ENCODE measurements at places on chromosomes 13 and 19.

DNA sequence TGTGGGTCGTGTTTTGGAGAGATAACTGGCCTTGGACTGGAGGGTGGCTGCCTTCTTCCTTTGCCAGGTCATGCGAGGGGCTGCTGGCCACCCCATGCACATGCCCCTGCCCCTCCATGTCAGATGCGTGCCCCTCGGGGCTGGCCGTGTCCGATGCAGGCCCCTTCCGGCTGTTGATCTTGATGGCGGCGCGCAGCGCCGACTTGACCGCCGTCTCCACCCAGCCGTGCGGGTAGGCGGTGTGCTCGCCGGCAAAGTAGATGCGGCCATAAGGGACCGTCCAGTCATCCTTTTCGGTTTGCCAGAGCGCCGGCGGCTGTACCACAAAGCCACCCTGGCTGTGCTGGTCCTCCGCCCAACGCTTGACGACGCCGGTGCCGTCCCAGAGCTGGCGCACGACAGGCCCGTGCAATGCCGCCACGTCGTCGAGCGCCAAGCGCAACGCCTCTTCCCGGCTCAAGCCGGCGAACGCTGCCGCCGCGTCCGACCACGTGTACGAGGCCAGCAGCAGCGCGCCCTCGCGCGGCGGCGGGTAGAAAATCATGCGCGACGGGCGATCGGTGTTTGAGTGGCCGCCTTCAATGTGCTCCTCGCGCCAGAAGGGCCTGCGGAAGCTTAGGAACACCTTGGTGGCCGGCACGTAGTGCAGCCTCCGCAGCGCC is 6.9 kb downstream of the IL4I1 start:
- no peak for DNase-seq

DNA sequence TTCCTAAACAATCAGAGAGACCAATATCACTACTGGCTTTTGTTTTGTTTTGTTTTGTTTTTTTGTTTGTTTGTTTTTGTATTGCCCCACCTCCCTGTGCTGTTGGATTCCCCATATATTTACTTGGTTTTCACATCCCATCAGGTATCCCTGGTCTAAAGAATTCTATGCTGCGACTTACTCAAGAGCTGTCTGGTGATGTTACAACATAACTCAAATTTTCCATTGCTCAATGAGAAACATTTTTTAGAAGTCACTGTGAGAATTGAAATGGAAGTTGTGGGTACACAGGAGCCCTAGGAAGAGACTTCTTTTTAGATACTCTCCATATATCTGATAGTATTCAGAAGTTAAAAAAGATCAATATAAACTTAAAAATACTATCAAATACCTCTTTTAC is 181.4 kb downstream of the KLF5 start:
- no peak for DNase-seq

GRCh38 chr19:4115050-4115817 is 8.7 kb downstream of the MAP2K2 start:
- peak; percentile 67 for DNase-seq

DNA sequence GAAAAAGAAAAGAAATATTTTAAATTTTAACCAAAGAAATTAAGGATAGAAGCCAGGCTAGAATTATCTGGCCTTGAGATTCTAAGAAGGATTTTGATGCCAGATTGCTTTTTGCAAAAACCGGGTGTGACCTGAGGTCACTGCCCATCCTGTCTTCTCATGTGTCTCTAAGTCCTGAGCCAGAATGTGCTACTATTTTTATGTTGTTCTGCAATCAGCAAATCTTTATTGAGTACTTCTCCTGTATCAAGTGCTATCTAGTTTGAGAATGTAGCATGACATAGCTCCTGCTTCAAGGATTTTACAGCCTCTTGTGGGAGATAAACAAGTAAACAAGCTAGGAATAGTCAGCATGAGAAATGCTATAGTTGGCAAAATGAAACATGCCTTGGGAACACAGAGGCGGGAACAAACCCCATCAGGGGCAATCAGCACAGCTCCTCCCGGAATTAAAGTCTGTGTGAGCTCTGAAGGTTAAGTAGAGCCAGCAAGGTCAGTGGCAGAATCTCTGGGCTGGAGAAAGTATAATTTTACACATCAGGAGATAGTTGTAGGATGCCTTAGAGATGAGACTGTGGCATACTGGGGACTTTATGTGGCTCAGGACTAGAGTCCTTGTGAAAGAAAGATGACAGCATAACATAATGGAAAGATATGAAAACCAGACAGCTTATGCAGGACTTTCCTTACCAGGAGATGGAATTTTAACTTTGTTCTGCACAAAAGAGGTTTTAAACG is 899.5 kb upstream of the SLC10A2 start:
- no peak for DNase-seq

- DNase-seq = no peak
Measured at GRCh38 chr19:54040003-54040402, 23.7 kb downstream of the VSTM1 start.

DNA sequence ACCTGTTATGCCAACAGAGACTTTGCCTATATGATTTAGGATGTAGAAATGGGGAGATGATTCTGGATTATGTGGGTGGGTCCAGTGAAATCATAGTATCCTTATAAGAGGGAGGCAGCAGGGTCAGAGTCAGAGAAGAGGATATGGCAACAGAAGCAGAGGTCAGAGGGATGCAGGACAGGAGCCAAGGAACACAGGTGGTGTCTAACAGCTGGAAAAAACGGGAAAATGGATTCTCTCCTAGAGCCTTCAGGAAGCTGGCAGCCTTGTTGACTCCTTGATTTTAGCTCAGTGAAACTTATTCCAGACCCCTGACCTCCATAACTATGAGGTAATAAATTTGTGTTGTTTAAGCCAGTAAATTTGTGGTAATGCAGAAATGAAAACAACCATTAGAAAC is 28.8 kb upstream of the OXGR1 start:
- no peak for DNase-seq

- DNase-seq = no peak
Measured at GRCh38 chr13:30863231-30863630, 42.8 kb upstream of the MEDAG start.

GRCh38 chr13:79386125-79386826 is 19.8 kb downstream of the RBM26 start:
- no peak for DNase-seq

DNA sequence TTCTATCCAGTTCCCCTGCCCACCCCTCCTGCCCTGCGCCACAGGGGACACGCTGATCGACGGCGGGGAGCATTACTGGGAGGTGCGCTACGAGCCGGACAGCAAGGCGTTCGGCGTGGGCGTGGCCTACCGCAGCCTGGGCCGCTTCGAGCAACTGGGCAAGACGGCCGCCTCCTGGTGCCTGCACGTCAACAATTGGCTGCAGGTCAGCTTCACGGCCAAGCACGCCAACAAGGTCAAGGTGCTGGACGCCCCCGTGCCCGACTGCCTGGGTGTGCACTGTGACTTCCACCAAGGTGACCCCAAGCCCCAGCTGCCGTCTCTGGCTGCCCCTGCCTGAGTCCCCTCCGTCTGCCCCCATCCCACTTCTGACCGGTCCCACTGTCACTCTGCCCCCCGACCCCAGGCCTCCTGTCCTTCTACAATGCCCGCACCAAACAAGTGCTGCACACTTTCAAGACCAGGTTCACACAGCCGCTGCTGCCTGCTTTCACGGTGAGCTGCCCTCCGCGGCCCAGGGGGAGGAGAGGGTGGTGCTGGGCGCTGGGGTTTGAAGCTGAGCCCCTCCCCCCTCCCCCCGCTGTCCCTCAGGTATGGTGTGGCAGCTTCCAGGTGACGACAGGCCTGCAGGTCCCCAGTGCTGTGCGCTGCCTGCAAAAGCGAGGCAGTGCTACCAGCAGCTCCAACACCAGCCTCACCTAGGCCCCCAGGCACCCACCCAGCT is 15.5 kb downstream of the STAP2 start:
- DNase-seq = no peak

DNA sequence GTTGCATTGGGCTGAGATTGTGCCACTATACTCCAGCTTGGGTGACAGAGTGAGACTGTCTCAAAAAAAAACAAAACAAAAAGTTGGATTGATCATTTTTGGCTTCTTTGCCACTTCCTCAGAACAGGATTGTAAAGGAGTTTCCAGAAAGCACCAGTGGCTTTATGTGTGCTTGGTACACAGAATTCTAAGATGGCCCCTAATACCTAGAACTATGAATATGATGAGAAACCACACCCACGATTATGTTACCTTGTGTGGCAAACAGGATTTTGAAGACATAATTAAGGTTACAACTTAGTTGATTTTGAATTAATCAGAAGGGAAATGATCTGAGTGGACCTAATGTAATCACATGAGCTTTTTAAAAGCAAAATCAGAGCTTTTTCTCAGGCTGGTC is 26.5 kb downstream of the CEACAM1 start:
- no peak for DNase-seq

- DNase-seq = no peak
Measured at GRCh38 chr13:79904581-79904980, 423.6 kb downstream of the NDFIP2 start.

GRCh38 chr13:23039266-23039935 is 141.4 kb upstream of the SGCG start:
- no peak for DNase-seq

GRCh38 chr19:3507371-3508120 is 1.4 kb downstream of the FZR1 start:
- DNase-seq = no peak

- no peak for DNase-seq
Measured at GRCh38 chr19:18932216-18932841, 8.7 kb downstream of the HOMER3 start.

- no peak for DNase-seq
Measured at GRCh38 chr13:113883314-113883811, 19.5 kb upstream of the GAS6 start.

GRCh38 chr19:5165697-5166019 is 175.0 kb downstream of the PTPRS start:
- DNase-seq = no peak

- no peak for DNase-seq
Measured at GRCh38 chr13:36282821-36283432, 14.7 kb downstream of the CCDC169 start.

DNA sequence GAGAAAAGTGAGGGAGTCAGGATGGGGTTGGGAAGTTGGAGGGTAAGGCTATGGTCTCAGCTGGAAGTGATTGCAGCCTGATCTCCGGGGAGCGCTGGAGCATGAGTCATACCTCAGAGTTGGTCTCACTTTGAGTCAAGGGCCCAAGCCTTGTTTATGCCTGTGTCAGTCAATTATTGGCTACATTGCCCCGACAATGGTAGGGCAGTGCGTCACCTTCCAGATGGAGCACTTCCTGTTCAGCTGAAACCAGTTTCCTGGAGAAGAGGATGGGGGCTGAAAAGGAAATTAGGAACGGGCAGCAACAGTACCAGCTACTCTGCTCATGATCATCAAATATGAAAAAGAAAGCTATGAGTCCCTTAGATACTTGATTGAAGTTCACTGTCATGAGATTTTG is 60.4 kb downstream of the ADGRE1 start:
- peak; percentile 79 for DNase-seq

- DNase-seq = no peak
Measured at GRCh38 chr13:46858163-46858562, 38.7 kb downstream of the HTR2A start.

DNA sequence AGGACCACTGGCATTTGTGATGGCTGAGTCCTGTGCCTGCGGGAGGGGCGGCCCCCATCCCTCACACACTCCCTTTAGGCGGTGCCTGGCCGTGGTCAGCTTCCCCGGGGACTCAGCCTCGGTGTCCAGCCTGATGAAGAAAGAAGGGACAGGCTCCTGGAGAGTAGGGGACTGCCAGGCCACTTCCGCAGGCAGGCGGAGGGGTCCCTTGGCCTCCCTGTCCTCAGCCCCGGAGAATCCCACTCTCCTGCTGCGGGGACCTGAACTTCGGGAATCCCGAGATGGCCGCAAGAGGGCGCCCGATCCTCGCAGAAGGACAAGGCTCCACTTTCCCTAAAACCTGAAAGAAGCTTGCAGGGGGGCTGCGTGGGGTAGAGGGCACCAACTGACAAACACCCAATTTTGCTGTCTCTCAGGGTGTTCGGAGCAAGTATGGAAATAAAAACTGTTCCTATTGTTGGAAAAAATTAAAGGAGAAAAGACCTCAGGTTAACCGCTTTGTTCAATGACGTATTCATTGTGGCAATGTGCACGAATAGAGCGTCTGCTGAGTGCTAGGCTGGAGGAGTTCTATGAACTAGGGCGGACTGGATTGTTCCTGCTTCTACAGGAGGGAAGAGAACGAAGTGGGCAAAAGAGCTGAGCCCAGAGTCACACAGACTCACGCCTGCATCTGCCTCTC is 297.3 kb downstream of the ZNF536 start:
- DNase-seq = no peak

- DNase-seq = no peak
Measured at GRCh38 chr13:27476943-27477703, 26.8 kb upstream of the MTIF3 start.

- no peak for DNase-seq
Measured at GRCh38 chr13:24012648-24013047, 115.3 kb upstream of the C1QTNF9B start.

GRCh38 chr19:47699360-47699917 is 13.8 kb upstream of the EHD2 start:
- DNase-seq = no peak

DNA sequence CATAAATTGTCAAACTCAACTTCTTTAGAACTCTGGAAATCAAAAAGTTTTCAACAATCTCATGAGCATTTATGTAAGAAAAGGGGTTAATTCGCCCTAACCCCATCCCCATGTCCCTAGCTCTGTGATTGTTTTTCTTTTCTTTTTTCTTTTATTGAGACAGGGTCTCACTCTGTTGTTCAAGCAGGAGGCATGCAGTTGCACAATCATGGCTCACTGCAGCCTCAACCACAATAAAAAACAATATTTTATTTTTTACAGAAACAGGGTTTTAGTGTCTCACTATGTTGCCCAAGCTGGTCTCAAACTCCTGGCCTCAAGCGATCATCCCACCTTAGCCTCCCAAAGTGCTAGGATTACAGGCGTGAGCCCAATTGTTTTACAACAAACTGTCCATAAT is 16.7 kb downstream of the VWA8 start:
- no peak for DNase-seq

GRCh38 chr13:109396266-109396665 is 390.1 kb downstream of the IRS2 start:
- no peak for DNase-seq

DNA sequence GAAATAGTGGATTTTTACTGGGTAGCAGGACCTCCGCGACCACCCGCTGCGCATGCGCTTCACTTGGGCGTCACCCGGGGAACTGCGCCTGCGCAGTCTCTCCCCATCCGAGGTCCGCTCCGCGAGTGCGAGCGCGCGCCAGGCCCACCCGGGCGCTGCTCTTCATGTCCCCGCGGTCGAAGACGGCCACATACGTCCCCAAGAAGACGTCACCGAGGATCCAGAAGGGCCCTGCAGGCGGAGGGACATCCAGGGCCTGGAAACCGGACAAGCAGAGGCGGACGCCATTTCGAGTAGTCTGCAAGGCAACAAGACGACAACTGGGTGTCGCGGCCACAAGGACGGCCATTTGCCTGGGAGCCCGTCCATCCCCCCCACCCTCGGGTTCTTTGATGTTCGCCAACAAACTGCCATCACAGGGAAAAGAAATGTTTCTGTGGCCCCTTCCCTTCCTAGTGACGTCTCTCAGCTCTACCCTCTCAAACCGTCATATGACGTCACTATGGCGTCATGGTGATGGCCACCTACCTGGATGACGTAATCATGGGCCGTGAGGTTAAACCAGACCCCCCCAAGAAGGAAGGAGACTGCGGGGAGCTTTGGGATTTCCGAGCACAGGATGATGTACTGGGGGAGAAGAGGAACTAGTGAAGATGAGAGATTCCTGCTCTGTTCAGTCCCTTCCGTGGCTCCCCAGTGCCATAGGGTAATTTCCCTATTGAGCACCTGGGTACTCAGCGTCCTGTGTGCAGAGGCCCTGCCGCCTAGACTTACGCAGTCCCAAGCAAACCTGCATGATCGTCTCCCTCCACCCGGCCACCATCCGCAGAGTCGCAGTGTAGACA is 6.7 kb downstream of the NAPSA start:
- peak; percentile 48 for DNase-seq

- DNase-seq = no peak
Measured at GRCh38 chr13:83221256-83221655, 661.0 kb downstream of the SLITRK1 start.
